ENCODE measurements at places on chromosomes 6 and 20.

DNA sequence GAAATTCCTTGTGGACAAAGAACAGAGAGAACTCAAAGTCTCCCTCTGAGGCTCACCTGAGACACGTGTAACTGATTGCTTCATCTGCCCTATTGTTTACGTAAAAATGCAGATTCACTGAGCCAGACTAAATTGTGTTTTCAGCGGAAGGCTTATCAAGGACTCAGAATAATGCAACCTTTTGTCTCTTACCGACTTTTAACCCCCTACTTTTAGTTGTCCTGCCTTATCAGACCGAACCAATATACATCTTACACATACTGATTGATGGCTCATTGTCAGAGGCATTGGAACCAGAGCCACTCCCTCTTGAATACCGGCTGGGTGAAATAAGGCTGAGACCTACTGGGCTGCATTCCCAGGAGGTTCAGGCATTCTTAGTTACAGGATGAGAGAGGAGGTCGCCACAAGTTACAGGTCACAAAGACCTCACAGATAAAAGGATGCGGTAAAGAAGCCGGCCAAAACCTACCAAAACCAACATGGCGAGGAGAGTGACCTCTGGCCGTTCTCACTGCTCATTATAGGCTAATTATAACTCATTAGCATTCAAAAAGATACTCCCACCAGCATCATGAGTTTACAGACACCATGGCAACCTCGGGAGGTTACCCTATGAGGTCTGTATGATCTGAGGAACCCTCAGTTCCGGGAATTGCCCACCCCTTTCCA, 95.5 kb upstream of the ZNF184 start:
- DNase-seq = no peak

- DNase-seq = no peak
Observed at GRCh38 chr20:22382742-22383141, 201.6 kb downstream of the FOXA2 start.

GRCh38 chr20:61320691-61321425, 68.8 kb downstream of the CDH4 start:
- DNase-seq = no peak

DNA sequence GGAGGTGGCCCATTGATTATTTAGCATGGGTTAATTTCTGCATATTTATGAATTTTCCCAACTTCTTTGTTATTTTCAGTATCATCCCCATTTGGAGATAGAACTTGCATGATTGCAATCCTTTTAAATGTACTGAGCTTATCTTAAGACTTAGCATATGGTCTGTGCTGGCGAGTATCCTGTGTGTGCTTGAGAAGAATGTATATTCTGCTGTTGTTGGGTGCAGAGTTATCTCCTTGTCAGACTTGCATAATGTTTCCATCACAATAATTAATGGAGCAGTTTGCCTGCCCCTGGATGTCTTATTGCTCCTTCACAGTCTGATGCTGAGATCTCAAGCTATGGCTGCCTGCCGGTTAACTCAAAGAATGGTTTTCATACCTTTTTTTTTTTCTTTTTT, 112.6 kb downstream of the CDYL start:
- DNase-seq = no peak

GRCh38 chr6:20178327-20178726, 33.9 kb downstream of the MBOAT1 start:
- no peak for DNase-seq

- DNase-seq = no peak
Observed at GRCh38 chr6:62357835-62358234, 71.8 kb upstream of the KHDRBS2 start.

GRCh38 chr6:113672491-113673149, 184.5 kb upstream of the MARCKS start:
- no peak for DNase-seq

DNA sequence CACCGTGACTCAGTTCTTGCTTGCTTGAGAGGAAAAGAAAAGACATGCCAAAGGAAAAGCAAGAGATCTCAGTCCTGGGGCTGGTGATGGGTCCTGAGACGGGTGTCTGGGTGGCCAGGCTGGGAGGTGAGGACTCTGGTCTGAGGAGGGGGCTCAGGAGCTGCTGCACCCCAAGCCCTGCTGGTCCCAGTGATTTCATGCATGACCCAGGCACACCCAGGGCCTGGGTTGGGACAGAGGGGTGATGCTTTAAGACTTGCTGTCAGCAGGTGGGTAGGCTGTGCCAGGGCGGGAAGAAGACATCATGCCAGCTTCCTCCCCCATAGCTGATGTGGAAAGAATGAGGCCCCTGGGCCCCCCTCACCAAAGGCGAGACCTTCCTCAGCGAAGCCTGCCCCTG, 65.1 kb upstream of the PMEPA1 start:
- DNase-seq = no peak

GRCh38 chr6:28433119-28433518, 10.2 kb downstream of the ZSCAN23 start:
- no peak for DNase-seq
